ENCODE measurements at places on chromosomes 4 and X. TPM values are rescaled to one million over a fixed set of nuclear protein-coding genes. Genes with fewer than 3 reads are reported as not detected.

Gene DDIT4L
- total RNA-seq: not detected

DNA sequence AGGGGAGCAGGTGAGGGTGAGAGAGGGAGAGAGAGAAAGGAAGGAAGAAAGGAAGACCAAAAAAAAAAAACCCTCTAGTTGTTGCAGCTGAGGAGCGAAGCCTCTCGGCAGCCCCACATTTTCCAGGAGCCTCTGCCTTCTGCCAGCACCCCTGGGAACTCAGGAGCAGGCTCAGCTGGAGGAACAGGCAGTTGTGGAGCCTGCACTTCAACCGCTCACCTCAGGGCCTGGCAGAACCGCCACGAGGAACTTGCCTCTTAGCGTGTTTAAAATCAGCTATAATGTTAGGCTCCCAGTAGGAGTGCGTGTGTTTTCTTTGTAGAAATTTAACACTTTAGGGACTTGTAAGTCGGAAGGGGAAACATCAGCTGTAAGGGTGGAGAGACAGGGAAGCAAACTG, 65.7 kb downstream of the SEL1L3 start:
- H3K27me3 ChIP-seq: no peaks in the 10 kb centered on the region
- H3K4me1 ChIP-seq: no peaks in the 10 kb centered on the region
- DNase-seq: no peak
- no peak overlapping the region for H3K27ac ChIP-seq
- H3K36me3 ChIP-seq: peaks cover 8% of the 10 kb centered on the region

GRCh38 chr4:14064984-14065383, 437.5 kb upstream of the BOD1L1 start:
- no peak for DNase-seq
- no peaks in the 10 kb centered on the region for H3K36me3 ChIP-seq
- no peak overlapping the region for H3K4me3 ChIP-seq
- H3K27me3 ChIP-seq: no peaks in the 10 kb centered on the region

DNA sequence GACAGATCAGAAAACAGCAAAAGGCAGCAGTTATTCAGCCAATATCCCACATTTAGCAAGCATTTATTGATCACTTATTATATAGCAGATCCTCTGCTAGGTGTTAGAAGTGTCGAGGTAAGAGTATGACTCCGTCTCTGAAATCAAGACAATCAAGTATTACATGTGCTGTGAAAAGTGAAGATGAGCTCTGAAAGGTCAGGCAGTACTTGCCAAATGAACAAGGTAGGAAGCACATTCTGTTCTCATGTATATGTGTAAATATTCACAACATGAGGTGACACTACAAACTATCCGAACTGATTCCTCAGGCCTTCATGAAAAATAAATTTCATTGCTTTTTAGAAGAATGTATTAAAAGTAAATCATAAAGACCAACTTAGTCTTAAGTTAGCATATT, 15.3 kb downstream of the ATP1B4 start:
- H3K36me3 ChIP-seq: no peaks in the 10 kb centered on the region
- H3K4me3 ChIP-seq: no peak overlapping the region
- DNase-seq: no peak
- no peaks in the 10 kb centered on the region for H3K27me3 ChIP-seq
- H3K4me1 ChIP-seq: peaks cover 4% of the 10 kb centered on the region

Gene FRMD7
- total RNA-seq: not detected

Gene SPATA18
- 2.0 TPM for total RNA-seq

DNA sequence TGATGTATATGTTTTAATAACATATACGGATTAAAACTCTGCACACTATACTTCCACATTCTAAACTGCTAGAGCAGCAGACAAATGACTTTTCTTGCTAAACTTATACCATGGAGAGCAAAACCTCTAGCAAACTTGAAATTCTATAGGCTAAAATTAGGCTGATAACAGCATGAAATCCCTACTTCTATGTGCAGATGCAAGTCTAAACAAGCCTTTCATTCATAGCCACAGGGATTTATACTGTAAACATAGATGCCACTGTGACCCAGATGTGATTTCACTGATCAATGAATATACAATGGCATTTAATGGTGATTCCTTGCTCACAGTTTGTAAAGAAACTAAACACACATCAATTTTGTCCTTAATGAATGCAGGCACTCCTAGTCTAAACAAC, 151.0 kb downstream of the ANTXR2 start:
- H3K36me3 ChIP-seq: peaks cover 7% of the 10 kb centered on the region
- H3K4me3 ChIP-seq: no peak overlapping the region
- no peak overlapping the region for H3K27ac ChIP-seq

GRCh38 chrX:17369309-17369708, 5.7 kb upstream of the NHS start:
- DNase-seq: no peak
- H3K27ac ChIP-seq: no peak overlapping the region
- H3K4me3 ChIP-seq: no peak overlapping the region
- H3K36me3 ChIP-seq: no peaks in the 10 kb centered on the region

Gene KLKB1
- 0.73 TPM for total RNA-seq

DNA sequence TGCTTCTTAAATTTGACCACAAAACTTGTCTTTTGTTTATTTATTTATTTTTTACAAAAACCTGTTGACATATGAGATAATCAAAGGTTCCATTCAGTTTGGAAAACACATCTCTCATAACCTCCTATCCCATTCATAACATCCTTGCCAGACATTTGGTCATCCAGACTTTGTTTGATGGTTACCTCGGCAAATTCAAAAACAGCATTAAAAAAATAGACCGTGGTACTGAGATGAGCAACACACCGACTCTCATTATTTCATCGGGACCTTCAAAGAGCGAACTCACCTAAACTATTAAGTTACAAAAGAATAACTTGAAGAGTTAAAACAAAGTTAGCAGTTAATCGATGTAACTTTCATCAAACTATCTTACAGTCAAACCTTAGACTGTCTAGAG, 85.8 kb upstream of the RPS6KA3 start:
- no peaks in the 10 kb centered on the region for H3K4me1 ChIP-seq
- no peak overlapping the region for H3K4me3 ChIP-seq
- H3K36me3 ChIP-seq: no peaks in the 10 kb centered on the region
- H3K27me3 ChIP-seq: no peaks in the 10 kb centered on the region
- DNase-seq: no peak

- peak; percentile 35 for DNase-seq
- H3K4me1 ChIP-seq: peaks cover 10% of the 10 kb centered on the region
- H3K36me3 ChIP-seq: no peaks in the 10 kb centered on the region
- H3K4me3 ChIP-seq: peak overlapping the region; percentile 34
- H3K27me3 ChIP-seq: peaks cover 27% of the 10 kb centered on the region
Measured at GRCh38 chrX:13938051-13938828, 91.5 kb downstream of the GEMIN8 start.

Data from B cell (primary cell).